ENCODE measurements at places on chromosomes 7 and 10. TPM values are rescaled to one million over a fixed set of nuclear protein-coding genes. Genes with fewer than 3 reads are reported as not detected.

Gene COL26A1
- total RNA-seq: not detected

Gene POMZP3
- total RNA-seq: 19.5 TPM

- H3K4me1 ChIP-seq: no peaks in the 10 kb centered on the region
- DNase-seq: no peak
- no peak overlapping the region for H3K4me3 ChIP-seq
These were observed 148.6 kb upstream of the PDE1C start for GRCh38 chr7:32218741-32219288.

DNA sequence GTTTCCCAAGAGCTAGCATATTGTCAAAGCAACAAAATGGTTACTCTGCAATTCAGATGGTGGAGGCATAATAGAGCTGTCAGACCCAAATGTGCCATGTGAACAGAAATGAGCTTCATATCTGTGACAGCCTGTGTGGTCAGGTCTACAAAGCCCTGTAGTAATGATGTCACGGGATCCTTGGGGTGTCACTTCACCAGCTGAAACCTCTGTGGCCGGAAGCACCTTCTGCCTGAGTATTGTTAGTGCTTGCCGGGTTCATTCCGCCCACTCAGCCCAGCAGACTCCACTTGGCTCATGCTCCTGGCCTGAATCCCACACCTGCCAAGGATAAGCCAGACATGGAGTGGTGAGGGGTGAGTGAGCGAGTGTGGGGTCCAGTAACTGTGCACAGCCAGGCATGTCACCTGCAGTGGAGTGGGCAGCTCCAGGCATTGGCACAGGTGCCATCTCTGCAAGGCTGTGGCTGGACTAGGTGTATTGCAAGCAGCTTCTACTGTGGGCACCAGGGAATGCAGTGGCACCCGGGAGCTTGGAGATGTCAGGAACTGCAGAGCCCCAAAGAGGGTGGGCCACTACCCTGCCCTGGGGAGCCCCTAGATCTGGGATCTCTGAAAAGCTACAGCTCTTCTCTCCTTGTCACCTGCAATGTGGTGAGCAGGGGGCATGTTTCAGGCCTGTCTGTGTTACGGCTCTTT is 341.9 kb upstream of the CHRM2 start:
- DNase-seq: no peak
- no peaks in the 10 kb centered on the region for H3K27me3 ChIP-seq
- no peak overlapping the region for H3K4me3 ChIP-seq
- H3K4me1 ChIP-seq: no peaks in the 10 kb centered on the region
- H3K27ac ChIP-seq: no peak overlapping the region

- no peaks in the 10 kb centered on the region for H3K4me1 ChIP-seq
- no peaks in the 10 kb centered on the region for H3K36me3 ChIP-seq
- H3K27ac ChIP-seq: no peak overlapping the region
- no peaks in the 10 kb centered on the region for H3K27me3 ChIP-seq
These were observed 376.9 kb upstream of the FZD8 start for GRCh38 chr10:36018996-36019395.

Gene CPXM2
- total RNA-seq: 5.2 TPM

Gene STEAP4
- 20.3 TPM for total RNA-seq

Gene PLXNA4
- total RNA-seq: 1.6 TPM

DNA sequence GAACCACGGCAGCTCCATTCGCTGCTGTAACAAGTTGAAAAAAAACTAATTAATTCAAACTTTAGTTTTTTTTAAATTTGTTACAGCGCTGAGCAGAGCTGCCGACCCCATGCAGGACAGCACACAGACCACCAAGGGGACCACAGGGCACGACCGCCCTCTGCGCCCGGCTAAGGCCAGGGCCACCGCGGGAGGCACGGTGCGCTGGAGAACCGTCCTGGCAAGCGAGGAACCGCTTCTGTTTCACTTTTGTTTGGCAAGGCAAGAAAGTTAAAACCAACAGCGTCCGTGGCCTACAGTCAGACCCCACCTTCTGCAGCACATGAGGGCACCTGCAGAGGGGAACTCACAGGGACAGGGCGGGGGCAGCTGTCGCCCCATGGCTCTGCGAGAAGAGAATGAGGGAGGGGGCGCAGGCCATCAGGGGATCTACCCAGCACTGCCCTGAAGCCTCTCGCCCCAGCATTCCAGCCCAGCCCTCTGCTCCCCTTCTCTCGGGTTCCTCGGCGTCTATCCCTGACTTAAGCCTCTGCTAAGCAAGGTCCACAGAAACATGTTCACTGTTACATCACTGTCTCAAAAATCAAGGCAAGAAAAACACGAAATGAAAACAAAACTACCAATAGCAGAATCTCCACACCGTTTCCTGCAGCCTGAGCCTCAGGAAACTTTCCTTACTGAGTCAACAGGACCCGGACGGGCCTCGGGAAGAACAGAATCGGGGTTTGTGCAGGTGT is 204.4 kb downstream of the DIP2C start:
- no peaks in the 10 kb centered on the region for H3K36me3 ChIP-seq
- no peaks in the 10 kb centered on the region for H3K27me3 ChIP-seq
- H3K4me3 ChIP-seq: peak overlapping the region; percentile 73
- H3K4me1 ChIP-seq: peaks cover 57% of the 10 kb centered on the region
- peak overlapping the region; percentile 75 for H3K27ac ChIP-seq

DNA sequence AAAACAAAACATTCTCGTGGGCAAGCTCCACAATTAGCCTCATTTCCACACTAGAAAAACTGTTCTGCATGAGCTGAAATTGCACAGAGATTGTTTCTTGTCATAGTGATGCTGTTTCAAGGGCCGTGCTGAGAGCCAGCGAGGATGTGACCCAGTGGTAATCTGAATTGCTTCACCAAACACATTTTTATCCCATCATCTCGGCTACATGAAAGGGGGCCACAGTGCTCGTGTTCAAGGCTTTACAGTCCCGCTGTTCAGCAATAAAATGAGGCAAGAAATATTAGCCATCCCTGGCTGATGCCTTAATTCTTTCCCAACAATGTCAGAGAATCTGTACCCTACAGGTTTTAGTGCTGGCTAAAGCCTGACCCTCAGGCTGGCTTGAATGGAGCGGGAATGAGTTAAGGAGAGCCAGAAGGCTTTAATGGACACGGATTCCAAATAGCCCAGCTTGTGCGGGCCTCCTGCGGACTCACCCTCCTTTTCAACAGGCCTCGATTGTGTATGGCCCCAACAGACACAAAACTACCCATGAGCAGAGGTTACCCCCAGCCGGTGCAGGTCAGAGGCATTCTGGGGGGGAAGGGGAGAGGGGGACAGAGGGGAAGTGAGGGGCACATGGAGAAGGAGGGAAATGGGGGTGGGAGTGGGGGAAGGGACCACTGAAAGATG is 2.0 kb upstream of the GDF10 start:
- no peak for DNase-seq
- no peak overlapping the region for H3K4me3 ChIP-seq
- no peaks in the 10 kb centered on the region for H3K4me1 ChIP-seq

Gene KAZALD1
- total RNA-seq: 1.5 TPM

DNA sequence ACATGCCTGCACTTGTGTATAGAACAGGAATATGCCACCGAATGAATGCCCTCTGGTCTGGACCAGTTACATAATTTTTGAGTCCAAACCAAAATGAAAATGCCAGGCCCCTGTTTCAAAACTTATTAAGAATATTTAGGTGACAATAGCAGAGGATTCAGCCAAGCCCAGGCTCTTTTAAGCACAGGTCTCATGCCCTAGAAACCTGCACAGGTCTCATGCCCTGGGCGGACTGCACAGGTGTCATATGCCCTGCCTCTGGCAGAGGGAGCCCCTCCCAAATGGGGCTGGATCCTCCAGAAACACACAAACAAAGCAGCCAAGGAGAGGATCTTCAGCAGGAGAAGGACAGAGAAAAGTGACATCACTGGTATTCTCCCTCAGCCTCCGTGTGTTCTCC is 605.4 kb upstream of the NRP1 start:
- H3K27ac ChIP-seq: no peak overlapping the region
- no peaks in the 10 kb centered on the region for H3K27me3 ChIP-seq
- no peaks in the 10 kb centered on the region for H3K36me3 ChIP-seq
